ENCODE measurements at places on chromosomes 7 and 10. TPM values are rescaled to one million over a fixed set of nuclear protein-coding genes. Genes with fewer than 3 reads are reported as not detected.

- no peak for DNase-seq
Measured at GRCh38 chr10:22631646-22632278, 82.6 kb downstream of the PIP4K2A start.

GRCh38 chr10:93475871-93476270 is 6.3 kb downstream of the MYOF start:
- no peak for DNase-seq

GRCh38 chr10:93070378-93071176 is 3.1 kb upstream of the CYP26A1 start:
- DNase-seq, result no peak

GRCh38 chr10:88467835-88468485 is 115.2 kb downstream of the RNLS start:
- no peak for DNase-seq

GRCh38 chr7:156667110-156667426 is 26.5 kb downstream of the RNF32 start:
- DNase-seq, result no peak

DNA sequence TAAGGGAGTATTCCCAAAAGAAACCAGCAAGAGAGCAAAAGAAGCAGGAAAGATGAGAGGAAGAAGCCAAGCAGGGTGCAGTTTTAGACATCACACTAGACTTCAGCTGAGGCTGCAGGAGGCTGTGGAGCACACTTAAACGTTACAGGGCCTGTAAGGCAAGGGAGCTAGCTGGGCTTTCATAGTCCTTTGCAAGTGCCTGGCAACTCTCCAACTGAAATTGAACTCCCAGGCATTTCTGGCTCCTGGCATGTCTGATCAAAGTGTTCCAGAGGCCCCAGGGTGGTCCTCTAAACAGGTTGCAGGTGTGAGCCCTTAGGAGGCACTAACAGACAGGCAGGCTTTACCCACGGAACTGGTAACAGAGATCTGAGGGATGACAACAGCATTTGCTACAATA is 750.2 kb downstream of the XPNPEP1 start:
- no peak for DNase-seq

- no peak for DNase-seq
Measured at GRCh38 chr7:31082447-31082846, 30.3 kb downstream of the ADCYAP1R1 start.

- DNase-seq, result no peak
Measured at GRCh38 chr7:150375662-150376521, 3.2 kb upstream of the ZNF775 start.

DNA sequence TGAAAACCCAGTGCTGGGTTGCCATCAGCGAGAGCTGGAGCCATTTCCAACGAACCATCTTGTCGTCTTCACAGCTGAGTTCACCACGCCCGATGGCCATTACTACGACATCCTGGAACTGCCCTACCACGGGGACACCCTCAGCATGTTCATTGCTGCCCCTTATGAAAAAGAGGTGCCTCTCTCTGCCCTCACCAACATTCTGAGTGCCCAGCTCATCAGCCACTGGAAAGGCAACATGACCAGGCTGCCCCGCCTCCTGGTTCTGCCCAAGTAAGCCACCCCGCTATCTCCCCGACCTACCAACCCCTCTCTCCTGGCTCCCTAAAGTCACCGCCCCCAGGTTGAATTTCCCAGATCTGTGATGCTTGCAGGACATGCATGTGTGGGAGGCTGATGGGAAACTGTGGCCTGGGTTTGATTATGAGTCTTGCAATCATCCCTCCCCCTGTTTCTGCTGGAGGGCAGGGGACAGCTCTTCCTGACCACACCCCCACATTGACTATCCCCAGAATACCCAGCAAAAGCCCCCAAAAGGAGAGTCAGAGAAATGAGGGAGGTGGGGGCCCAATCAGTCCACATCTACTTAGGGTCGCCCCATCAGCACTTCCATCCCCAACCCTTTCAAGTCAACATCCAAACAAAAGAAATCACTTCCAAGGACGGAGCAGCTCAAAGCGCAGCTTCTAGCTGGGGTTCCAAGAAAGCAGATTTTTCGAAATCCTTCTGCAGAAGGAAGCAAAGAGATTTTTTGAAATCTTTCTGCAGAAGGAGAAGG is 6.9 kb downstream of the SERPINE1 start:
- DNase-seq, result no peak

DNA sequence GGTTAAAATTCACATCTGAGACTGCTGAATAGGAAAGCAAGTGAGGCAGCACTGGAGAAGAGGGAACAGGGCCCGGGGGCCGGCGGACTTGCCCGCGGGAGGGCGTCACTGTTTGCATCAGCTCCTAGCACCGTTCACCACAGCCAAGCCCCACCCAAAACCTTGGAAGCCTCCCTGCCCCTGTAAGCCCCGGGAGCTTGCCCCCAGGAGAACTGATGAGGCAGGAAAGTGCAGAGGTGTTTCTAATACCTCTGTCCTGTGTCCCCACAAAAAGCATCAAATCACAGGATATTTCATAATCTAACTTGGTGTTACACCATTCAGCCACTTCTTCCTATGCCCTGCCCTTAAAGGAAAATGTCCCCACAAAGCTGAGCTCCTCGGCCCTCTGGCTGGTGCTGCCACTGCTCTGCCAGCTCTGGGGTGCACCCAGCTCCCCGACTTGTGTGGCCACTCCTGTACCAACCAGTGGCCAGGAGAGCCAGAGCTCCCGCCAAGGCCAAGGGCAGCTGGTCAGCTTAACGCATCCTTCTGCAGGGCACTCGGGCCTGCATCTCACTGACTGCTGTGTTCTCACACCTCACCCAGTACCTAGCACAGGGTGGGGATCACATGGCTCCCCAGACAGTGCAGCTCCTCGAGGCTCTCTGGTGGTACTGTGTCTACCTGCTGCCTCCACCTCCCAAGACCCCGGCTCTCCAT is 47.3 kb upstream of the CNPY1 start:
- DNase-seq, result no peak

DNA sequence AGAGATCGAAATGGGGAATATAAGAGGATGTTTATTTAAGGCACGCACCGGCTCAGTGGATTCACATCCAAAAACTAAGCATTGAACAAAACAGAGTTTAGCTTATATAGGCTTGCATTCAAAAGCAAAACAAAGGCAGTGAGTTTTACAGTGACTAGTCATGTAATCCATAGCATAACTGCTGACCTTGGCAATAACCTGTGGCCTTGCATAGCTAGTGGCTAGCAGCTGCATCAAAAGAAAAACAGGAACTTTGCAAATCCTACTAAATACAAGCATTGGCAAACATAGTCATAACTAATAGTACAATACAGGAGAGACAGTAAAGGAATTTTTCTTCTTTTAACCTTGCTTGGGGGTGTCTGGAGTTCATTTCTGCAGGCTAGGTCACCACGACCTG is 9.7 kb upstream of the ZNF485 start:
- no peak for DNase-seq

DNA sequence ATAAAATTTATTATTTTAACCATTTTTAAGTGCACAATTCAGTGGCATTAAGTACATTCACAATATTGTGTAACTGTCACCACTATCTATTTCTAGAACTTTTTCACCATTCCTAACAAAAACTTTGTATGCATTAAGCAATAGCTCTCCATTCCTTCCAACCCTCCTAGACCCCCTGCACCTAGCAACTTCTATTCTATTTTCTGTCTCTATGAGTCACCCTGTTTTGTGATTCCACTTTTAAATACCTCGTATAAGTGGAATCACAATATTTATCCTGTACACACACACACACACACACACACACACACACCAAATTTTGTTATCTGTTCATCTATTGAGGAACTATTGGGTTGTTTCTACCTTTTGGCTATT is 89.2 kb downstream of the ARID5B start:
- DNase-seq, result no peak

- DNase-seq, result no peak
Measured at GRCh38 chr7:77538281-77539212, 1.5 kb downstream of the PTPN12 start.

DNA sequence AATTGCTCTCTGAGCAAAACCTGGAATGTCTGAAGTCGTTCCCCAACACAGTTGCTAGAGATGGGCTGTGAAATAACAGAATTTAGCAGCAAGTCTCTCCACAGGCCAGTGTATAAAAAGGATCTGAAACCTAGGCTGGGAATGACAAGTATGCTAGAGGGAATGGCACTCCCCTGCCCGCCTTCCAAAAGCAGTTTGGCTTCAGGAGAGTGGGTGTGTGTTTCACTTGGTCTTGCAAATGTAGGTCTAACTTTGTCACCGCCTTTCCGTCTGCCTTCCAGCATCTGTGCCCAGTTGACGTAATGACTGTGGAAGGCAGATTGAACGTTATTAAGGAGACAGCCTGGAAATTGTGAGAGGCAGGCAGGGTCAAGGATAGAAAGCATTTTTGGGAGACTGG is 18.0 kb upstream of the MTURN start:
- DNase-seq, result no peak

DNA sequence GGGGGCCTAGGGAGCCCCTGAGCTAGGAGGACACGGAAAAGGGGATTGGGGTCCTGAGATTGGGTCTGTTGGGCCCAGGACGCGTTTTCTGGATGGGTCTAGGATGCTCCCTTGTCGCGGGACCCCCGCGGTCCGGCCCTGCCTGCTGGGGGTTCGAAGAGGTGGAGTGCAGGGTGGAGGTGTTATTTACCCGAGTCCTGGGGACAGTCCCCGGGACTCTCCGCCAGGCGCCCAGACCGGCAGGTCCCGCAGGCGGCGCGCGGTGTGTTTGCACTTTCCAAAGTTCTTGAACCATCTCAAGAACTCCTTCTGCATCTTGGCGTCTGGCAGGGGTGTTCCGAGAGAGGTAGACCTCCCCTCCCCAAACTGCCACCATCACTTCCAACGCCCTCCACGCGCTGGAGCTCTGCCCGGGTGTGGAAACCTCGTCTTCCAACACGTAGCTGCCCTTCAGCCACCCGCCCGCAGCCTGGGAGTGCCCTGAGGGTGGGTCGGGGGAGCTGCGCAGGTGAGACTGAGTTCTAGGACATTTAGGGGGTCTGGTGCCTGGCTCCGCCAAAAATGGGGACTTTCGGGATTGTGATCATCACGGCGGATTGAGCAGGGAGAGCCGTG is 569 bp downstream of the CAV1 start:
- DNase-seq, result peak; percentile 22

- no peak for DNase-seq
Measured at GRCh38 chr10:127310430-127310829, 114.0 kb upstream of the INSYN2A start.

DNA sequence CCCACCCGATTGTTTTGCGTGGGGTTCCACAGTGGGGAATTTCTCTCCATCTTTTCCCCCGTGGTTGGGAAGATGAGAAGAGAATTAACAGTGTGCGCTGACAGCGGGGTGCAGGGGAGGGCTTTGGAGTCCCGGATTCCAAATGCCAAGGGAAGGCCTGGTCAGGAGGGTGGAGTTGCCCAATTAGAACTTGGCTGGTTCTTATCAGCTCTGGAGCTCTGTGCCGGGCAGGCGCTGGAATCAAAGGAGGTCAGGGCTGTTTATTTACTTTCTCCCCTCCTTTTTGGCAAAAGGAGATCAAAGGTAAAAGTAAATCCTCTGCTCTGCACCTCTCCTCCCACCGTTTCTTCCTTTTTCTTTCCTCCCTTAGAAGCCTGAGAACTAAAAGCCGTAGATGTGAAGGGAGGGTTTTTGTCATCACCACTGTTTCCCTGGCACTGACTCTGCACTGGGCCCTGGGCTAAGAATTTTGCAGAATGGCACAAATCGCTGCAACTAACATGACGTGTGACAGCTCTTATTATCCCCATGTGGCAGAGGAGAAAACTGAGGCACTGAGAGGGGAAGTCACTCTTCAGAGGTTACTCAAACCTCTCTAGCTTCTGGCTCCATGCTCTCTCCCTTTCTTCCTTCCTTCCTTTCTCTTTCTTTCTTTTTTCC is 95.2 kb upstream of the ZNF716 start:
- DNase-seq, result no peak

DNA sequence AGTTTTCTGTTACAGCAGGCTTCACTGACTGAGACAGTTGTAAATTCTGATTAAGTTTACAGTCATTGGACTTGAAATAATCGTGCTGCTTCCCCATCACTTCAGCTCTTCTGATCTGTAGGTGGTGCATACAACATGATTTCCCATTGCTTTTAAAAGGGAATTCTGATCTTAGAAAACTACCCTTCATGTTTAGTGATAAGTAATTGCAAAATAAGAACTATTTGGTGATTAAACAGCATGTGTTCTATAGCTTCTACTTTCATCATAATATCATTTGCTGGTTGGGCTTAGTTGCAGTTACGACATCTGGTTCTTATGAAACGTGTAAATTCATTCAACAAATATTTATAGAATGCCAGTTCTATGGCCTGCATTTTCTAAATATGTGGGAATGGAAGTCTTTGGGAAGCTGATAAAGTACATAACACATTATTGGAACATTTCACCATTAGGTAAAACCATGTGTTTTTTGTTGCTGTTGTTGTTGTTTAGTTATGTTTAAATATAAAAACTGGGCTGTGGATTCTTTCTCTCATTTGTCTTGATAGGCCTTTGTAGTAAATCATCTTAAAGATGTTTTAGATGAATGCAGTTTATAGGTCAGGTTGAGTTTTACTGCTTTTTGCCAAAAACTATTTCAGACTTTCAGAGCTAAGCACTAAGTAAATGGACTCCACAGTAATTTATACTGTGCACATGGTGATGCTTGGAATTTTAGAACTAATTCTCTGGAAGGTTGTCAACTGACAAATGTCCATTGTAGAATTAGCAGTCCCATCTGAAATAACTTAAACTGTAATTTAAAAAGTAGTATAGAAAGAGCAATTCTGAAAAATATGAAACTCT is 13.1 kb downstream of the GNAI1 start:
- DNase-seq, result no peak

GRCh38 chr10:45136256-45136655 is 135.5 kb downstream of the ZNF22 start:
- no peak for DNase-seq

DNA sequence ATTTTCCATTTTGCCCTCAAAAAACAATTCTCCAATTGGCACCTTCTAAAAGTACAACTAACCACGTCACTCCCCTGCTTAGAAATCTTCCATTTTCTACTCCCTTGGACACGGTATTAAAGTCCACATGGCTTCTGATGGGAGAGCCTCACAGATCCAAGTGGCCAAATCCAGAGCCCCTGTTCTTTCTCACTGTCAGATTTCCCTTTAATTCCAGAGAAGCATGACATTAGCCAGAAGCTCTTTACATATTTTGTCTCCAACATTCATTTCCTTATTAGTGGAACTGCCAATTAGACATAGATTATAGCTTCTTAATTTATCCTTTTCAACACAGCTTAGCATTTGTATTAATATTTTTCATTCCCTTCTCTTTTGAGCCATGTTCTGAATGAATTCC is 118.7 kb downstream of the ELMO1 start:
- DNase-seq, result no peak

- no peak for DNase-seq
Measured at GRCh38 chr10:9285690-9286089, 1231.2 kb downstream of the GATA3 start.

Gene GIMAP5
- total RNA-seq, result 63.9 TPM

Gene LSM8
- 40.7 TPM for total RNA-seq

Gene CYP2C8
- not detected for total RNA-seq

Gene SEMA3A
- not detected for total RNA-seq

Gene ADCY1
- 1.3 TPM for total RNA-seq

Gene MIOS
- 38.2 TPM for total RNA-seq

Gene ADAM22
- 4.3 TPM for total RNA-seq

Gene TMEM139
- 0.84 TPM for total RNA-seq

Gene STEAP1B
- total RNA-seq, result not detected

Gene METTL2B
- total RNA-seq, result 58.6 TPM

Gene PTN
- total RNA-seq, result not detected

Gene FANK1
- 0.66 TPM for total RNA-seq

Gene ELMO1
- total RNA-seq, result 74.4 TPM

Gene NT5C3A
- total RNA-seq, result 27.6 TPM

Gene NDUFA5
- total RNA-seq, result 61.3 TPM

Gene KCNH2
- total RNA-seq, result 0.24 TPM

Gene ADAM12
- 0.11 TPM for total RNA-seq

Gene OPALIN
- total RNA-seq, result not detected
